AG10803 (cell line): ENCODE measurements at places on chromosomes 7 and 10.

- peak; percentile 24 for DNase-seq
Measured at GRCh38 chr7:151900986-151901621, 24.2 kb upstream of the PRKAG2 start.

DNA sequence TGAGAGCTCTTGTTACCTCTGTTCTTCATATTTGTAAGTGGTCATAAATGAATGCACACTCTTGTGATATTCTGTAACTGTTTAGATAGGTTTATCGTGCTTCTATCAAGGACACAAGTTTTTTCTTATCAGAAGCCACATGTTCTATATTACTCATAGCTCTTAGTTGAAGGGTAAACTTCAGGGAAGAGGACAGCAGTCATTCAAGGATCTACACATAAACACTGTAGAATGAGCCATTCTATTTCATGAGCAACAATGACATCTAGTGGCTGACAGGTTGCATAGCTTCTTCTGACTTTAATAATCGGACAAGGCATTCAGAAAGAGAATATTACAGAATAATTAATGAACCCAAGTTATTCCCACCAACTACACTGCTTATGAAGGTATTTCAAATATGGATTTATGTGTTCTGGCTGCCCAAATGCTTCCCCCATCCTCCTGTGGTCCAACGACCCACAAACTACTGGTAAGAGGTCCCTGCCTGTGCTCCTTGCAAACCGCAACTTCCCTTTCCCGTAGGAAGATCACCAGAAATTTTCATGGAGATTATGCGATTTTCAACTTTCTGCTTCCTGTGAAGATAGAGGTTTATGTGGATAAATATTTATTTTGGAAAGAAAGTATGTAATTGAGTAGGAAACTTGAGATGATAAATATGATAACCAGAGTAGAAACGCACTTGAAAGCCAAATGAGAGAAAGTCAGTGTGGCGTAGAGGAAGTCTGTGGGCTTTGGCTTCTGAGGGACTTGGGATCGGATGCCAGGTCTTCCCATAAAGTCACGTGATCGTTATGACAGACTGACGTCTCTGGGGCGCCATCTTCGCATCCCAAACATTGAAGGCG lies 16.8 kb upstream of the ABCB5 start:
- peak; percentile 70 for DNase-seq

DNA sequence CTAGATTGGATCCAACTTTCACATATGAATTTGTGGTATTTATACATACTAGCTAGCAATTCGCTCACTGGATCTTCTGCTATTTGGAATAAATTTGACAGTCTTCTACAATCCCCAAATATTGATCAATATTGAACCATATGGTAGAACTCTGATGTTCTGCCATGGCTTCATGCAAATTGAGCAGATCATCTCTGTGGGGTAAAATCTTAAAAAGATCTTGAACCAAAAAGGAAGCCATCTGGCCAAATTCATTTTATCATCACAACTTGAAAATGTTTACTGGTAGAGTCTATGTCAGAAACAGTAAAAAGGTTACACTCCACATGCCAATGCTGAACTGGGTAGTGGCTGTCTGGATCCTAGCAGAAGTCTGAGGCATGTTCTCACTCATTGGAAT lies 80.0 kb downstream of the LHFPL3 start:
- no peak for DNase-seq

DNA sequence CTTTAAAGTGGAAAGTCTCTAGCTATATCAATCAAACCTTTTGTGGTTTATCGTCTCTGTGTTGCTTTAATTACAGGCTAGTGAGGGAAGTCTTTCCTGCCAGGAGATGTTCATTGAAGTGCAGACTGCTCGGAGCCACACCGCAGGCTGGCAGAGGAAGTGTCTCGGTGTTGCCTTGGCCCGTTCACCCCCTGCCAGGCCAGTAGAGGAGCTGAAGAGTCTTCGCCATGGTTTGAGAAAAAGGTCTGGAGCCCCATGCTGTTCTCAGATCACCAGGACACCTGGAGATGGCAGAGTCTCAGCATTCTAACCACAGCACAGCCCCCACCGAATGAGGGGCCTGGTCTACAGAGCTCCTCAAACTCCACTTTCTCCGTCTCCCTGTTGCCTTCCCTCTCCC lies 275.9 kb upstream of the PLPP4 start:
- no peak for DNase-seq

- DNase-seq = no peak
Measured at GRCh38 chr10:18400201-18400905, 251.0 kb downstream of the NSUN6 start.

DNA sequence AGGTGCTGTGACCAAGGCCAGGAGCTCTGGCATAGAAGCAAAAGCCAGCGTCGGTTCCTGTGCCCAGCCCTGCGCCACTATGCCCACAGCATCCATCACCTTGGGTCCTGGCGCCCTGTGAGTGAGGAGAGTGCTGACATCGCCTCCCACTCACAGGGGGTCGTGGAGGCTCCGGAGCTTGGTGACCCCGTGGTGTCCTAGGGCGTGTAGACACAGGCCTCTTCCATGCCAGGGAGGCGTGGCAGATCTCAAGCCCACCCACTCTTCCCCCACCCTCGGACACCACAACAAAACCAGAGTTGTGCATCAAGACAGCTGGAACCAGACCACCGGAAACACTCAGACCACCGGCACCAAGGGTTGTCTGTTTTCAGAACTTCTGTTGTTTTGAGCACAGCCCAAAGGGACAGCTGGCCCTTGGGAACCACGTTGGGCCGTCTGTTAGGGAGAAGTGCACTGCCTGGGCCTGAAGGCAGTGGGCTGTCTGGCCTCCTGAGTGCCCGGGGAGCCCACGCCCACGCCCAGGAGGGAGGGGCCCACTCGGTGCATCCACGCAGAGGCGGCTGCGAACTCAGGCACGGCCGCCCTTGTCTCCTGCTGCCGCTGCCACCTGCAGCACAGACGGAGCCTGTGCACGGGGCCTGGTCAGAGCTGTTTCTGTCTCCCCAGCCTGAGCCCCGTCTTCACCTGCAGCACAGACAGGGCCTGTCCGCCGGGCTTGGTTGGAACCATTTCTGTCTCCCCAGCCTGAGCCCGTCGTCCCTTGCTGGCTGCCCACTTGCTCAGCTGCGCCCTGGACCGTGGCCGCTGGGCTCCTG lies 106.3 kb downstream of the INPP5A start:
- DNase-seq = no peak

- no peak for DNase-seq
Measured at GRCh38 chr7:121286742-121287734, 41.8 kb upstream of the WNT16 start.

- DNase-seq = peak; percentile 31
Measured at GRCh38 chr10:108411206-108411605, 1246.7 kb upstream of the SORCS1 start.

GRCh38 chr10:99695761-99696160 lies 36.2 kb downstream of the COX15 start:
- peak; percentile 66 for DNase-seq

DNA sequence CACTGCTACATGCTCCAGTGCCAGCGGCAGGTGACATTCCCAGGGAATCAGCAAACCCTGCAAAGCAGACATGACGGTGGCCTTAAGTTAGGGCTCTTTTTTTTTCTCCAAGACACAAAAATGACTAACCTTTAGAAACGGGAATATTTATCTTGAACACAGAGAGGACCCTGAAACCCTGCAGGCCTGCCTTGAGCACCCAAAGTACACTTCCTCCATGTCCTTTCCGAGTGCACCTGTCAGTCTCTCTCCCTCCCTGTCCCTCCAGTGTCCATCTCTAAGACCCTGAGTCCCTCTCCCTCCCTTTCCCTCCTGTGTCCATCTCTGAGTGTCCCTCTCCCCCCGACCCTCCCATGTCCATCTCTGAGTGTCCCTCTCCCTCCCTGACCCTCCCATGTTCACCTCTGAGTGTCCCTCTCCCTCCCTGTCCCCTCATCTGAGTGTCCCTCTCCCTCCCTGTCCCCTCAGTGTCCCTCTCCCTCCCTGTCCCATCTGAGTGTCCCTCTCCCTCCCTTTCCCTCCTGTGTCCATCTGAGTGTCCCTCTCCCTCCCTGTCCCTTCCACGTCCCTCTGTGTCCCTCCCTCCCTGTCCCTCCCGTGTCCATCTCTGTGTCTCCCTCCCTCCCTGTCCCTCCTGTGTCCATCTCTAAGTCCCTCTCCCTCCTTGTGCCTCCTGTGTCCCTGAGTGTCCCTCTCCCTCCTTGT lies 51.2 kb upstream of the CAMK2B start:
- no peak for DNase-seq

- DNase-seq = no peak
Measured at GRCh38 chr7:64755865-64756264, 38.4 kb upstream of the ZNF138 start.

DNA sequence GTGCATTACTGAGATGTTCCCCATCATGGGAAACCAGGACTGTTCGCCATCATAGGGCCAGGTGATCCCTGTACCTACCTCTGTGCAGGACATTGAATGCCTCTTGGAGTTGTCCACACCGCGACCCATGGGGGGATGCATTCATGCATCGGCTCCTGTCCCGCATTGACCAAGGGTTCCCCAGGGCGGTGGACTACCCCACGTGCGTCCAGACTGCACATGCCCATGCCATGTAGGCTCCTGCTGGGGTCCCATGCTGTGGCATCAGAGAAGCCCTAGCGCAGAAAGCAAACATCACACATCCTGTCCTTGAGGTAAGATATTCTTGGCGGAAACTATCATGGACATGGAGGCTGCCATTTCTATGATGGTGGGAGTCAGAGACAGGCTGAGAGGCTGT lies 121.6 kb upstream of the UNC5B start:
- no peak for DNase-seq

DNA sequence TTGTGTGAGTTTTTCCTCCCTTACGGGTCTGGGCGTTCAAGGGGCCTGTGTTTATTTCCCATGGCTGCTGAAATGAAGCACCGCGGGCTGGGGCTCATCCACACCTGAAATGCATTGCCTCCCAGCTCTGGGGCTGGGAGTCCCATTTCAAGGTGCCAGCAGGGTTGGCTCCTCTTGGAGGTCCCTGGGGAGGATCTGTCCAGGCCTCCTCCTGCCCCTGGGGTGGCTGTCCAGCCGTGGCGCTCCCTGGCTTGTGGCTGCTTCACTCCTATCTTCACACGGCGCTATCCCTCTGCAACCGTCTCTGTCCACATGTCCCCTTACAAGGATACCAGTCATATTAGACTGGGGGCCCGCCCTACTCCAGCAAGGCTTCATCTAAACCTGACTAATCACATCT lies 41.1 kb upstream of the CNPY1 start:
- DNase-seq = no peak

DNA sequence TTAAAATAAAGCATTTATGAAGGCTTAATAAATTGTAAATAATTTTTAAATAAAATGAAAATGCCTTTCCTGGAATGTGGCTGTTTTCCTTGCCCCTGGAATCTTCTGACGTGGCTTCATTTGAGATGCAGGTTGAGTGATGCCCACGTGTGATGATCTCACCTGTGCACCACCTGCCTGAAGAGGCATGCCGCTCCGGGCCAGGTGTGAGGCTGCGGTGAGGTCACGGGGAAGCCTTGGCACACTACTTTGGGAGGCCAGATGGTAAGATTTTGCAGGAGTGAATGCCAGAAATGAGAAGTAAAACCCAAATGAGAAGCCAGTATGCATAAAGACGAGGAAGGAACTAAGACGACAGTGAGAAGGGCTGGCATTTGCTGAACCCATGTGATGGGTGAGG lies 36.2 kb downstream of the GOT1 start:
- no peak for DNase-seq

DNA sequence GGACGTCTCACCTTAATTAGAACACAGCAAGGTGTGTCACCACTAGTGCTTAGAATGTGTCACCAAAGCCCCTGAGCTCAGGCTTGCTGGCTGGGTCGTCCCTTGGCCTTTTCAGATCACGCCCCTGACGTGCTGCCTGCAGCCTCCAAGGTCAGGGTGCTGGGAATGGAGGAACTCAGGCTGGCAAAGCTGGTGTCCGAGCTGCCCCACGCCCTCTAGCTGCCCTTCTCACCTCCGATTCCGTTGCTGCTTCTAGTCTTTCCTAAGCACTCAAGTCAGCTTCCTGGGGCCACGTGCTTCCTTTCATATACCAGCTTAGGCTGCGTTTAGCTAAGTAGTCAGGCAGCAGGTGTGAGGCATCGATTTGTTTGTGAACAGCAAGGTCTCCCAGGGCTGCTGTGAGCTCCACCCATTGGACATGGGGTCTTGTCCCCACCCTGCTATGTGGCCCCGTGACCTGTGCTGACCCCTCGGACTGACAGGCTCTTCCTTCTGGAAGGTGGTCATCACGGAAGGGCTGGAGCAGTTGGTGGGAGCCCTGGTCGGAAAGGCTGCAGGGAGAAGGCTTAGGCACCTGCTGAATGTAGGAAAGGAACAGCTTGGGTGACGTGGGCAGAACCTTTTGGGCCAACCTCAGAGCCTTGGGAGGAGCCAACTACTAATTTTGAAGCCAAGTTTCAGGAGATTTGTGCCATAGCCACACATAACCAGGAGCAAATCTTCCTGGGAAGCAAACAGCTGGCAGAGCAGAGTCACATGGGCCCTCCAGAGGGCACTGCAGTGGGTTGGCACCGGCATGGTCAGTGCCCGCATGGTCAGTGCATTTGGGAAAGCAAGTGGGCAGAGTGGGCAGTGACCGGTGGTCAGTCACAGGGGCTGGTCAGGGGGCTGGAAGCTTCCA lies 28.8 kb downstream of the VIPR2 start:
- DNase-seq = no peak

DNA sequence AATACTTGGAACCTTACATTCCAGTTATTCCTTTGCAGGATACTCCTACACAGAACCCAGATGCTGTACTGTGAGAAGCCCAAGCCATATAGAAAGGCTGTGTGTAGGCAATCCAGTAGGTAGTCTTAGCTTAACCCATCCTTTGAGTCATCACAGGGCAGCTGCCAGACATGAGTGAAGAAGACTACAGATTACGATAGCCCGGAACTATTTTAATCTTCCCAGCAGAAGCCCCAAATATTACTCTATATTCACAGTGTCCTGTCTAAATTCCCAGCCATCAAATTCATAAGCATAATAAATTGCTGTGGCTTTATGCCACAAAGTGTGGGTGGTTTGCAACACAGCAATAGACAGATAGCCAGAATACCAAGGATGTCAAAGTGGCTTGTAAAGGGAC lies 474.1 kb upstream of the STEAP1 start:
- no peak for DNase-seq

- no peak for DNase-seq
Measured at GRCh38 chr10:124566981-124567835, 105.6 kb downstream of the LHPP start.

GRCh38 chr7:139777948-139778841 lies at the start of gene HIPK2:
HIPK2 (minus strand) TSS chr7:139777998; CDS start chr7:139777623, 375 bp downstream.
- DNase-seq = peak; percentile 62

DNA sequence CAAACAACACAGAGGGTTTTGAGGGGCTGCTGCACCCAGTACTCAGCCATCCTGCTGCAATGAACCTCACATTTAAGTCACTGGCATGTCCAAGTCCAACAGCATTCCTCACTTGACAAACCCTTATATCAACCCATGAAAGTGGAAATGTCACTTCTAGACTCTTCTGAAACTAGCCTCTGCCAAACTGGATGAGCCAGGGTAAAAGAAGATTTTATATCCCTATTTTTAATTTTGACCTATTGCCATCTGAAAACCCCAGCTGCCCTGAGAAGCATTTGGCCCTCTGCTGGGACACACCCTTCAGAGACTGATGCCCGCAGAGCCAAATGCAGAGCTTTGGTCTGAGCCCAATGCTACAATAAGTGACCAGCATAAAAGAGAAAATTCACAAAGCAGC lies 201.1 kb downstream of the ANK3 start:
- no peak for DNase-seq

- DNase-seq = no peak
Measured at GRCh38 chr10:123639131-123639530, 27.0 kb upstream of the GPR26 start.

GRCh38 chr10:51169111-51169510 lies 94.8 kb downstream of the PRKG1 start:
- no peak for DNase-seq
